Activated CD4-positive, alpha-beta T cell treated with anti-CD3 and anti-CD28 coated beads for 36 hours (primary cell): ENCODE measurements at places on chromosomes 11 and 22.

DNA sequence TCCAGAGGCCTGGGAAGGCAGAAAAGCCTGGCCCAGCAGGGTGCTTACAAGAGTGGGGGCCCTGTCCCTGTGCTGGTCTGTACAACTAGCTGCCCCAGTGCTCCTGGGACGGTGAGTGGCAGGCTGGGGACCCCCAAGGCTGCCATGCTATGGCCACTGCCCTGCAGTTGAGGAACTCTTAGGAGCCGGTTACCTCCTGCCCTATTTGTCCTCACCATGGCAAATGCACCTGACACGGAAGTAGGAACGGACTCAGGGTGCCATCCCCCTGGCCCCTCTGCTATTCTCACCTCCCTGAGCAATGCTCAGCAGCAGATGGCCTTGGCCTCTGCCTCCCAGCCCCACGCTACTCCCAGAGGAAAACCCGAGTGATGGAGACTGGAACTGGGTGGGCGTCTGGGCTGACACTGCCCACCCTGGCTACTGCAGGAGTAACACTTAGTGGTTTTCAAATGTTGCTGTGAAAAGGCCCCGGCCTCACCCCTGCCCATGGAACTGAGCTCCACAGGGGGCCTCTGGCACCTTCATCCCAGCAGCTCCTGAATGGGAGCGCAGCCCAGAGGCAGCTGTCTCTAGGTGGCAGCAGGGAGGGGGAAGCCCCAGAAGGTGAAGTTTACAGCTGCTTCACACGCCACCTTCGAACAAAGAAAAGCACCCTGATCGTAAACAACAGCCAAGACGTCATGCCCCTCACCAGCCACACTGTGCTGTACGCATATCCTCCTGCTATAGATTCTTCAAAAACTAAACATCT is 105.3 kb downstream of the CTTN start:
- DNase-seq: no peak

DNA sequence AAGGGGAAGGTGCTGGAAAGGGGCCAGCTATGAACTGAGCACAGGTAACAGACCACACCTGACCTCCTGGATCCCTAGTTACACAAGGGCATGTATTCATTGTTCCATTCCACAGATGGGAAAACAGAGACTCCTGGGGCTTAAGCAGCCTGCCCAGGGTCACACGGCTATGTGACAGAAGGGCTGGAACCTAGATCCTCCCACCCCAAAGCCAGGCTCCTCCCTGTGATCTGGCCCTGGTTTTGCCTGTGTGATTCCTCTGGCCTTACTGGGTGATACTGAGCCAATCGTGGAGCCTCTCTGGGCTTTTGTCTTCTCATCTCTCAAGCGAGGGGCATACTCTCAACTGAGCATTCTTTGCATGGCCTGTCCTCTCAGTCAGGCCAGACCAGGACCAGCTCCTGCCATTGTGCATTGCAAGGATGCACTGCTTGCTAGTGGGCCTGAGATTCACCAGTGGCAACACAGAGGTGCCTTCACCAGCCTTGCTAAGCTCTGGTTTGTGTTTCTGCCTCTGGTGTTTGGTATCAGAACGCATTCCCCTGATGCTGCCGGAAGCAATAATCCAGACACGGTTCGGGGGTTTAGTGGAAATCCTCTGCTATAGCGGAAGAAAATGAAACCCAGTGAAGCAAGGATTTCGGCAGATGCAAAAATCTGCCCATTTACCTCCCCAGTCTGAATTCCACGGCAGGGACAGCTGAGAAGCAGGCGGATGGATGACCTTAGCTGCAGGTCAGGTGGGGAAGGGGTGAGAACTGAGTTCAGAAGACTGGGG is 226.6 kb downstream of the ST3GAL4 start:
- DNase-seq: no peak

GRCh38 chr11:109062871-109063270 is 359.1 kb upstream of the C11orf87 start:
- no peak for DNase-seq

GRCh38 chr11:75413864-75414263 is 14.5 kb downstream of the RPS3 start:
- no peak for DNase-seq

DNA sequence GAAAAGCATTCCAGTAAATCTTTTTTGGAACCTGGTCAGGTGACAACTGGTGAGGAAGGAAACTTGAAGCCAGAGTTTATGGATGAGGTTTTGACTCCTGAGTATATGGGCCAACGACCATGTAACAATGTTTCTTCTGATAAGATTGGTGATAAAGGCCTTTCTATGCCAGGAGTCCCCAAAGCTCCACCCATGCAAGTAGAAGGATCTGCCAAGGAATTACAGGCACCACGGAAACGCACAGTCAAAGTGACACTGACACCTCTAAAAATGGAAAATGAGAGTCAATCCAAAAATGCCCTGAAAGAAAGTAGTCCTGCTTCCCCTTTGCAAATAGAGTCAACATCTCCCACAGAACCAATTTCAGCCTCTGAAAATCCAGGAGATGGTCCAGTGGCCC is 24.1 kb upstream of the TTC36 start:
- peak; percentile 12 for DNase-seq

DNA sequence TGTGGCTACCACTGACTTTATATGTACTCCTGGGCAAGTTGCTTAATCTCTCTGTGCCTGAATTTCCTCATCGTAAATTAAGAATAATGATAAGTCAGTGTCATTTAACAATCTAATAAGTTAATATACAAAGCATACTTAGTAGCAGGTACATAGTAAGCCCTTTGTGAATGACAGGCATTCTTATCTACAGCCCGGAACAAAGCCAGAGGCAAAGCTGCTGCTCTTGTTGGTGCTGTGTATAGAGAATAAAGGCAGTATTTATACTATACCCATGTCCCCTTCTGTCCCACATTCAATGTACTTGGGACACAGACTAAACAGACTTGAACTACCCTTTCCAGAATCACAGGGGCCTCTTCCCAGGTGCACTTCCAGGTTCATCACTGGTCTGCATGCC is 229.7 kb upstream of the NCAM1 start:
- no peak for DNase-seq

DNA sequence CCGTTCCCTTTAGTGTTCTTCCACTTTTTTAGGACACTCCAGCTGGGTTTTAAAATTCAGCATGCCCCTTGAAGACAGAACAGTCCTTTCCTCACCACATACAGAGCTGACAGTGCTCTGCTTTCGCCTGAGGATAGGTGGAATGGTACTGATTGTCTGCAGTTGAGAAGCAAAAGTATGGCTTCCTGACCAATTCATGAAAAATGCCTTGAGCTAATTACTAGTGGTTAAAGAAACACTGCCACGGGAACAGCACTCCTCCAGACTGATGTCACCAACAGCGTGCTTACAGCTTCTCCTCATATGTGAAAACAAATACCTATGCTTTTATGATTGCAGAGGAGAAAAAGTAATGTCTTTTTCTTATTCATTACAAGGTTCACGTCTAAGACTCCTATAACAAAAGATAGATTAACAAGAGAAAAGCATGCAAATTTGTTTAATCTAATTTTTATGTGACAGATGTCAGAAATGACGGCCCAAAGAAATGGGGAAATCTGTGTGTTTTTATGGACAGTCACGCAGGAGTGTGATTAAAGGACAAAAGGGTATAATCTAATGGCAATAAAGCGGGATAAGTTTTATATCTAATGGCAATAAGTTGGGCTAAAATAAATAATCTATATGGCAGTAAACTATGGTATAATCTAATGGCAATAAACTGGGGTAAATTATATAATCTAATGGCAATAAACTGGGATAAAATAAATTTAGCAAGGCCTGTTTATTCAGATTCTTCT is 123.4 kb upstream of the ARHGAP42 start:
- DNase-seq: no peak

DNA sequence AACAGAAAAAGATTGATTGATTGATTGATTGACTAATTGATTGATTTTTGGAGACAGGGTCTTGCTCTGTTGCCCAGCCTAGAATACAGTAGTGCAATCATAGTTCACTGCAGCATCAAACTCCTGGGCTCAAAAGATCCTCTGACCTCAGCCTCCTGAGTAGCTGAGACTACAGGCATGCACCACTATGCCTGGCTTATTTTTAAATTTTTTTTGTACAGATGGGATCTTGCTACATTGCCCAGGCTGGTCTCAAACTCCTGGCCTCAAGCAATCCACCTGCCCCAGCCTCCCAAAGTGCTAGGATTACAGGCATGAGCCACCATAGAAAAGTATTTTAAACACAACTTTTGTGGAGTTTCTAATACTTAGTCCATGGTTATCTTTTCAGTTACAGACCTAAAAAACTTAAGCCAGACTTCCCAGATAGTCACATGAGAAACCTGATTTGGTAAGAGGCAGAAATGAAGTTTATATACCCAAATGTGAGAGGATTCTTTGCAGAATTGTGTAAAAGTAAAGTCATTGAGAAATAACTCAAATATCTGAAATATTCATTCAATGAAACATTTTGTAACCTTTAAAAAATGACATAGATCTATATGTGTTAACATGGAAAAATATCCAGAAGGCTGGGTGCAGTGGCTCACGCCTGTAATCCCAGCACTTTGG is 186.5 kb downstream of the SWAP70 start:
- DNase-seq: no peak

DNA sequence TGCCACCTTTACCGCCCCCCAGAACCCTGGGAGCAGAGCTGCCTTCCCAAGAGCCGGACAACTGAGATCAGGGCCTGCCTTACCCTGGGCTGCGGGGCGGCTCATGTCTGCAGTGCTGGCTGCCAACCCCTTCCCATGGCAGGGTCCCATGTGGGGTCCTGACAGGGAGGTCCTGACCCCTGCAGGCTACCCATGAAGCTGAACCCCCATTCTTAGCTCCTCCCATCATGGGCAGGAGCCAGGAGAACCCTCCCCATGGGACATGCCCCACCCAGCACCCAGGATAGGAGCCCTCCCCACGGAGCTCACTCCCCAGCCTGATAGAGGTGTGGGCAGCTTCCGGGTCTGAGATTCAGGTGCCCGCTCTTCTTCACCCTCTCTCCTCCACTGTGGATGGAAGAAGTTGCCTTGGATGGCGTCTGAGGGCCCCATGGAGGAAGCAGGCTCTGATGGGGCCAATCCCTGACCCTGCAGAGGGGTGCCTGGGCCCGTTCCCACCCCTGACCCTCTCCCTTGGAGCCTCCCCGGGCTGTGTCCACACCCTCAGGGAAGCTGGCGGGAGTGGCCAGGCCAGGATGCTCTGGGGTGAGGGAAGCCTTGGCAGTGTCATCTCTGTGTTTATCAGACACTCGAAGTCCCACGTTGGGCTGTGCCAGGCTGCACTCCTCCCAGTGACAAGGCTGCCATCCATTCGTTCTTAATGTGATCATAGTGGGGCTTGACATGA is 1508.2 kb downstream of the BRD1 start:
- no peak for DNase-seq

GRCh38 chr22:18023509-18024275 is 669 bp downstream of the MICAL3 start:
- peak; percentile 54 for DNase-seq

GRCh38 chr11:13038366-13038765 is 29.2 kb downstream of the RASSF10 start:
- DNase-seq: no peak

GRCh38 chr11:66365166-66365565 is 6.4 kb downstream of the SLC29A2 start:
- no peak for DNase-seq

DNA sequence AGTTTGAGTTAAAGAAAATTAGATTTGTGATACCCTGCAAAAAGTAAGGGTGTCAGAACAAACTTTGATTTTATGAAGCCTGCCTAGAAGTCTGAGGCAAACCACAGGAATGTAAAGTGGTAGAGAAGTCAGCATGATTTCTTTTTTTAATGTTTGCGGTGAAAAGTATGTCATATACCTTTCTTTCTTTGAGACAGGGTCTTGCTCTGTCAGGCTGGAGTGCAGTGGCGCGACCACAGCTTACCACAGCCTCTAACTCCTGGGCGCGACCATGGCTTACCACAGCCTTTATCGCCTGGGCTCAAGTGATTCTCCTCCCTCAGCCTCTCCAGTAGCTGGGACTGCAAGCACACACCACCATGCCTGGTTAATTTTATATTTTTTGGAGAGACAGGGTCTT is 4.7 kb downstream of the API5 start:
- DNase-seq: peak; percentile 46

DNA sequence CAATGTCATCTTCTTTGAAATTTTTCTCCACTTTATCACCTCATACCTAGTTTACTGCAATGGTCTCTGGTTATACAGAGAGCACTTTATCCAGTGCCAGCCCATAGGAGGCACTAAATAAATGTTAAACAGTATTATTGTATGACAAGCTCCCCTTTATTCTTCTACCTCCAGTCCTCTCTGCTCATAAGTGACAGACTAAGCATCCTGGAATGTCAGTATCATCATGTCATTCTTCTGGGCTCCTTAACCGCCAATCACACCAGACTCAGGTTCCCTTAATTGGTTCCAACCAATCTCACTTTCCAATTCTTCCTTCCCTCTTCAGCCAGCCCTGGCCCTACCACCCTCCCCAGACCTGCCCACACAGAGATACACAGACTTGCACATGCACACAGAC is 93.1 kb downstream of the RPL27A start:
- no peak for DNase-seq

- DNase-seq: no peak
Measured at GRCh38 chr22:49948958-49949913, 11.3 kb upstream of the PIM3 start.

DNA sequence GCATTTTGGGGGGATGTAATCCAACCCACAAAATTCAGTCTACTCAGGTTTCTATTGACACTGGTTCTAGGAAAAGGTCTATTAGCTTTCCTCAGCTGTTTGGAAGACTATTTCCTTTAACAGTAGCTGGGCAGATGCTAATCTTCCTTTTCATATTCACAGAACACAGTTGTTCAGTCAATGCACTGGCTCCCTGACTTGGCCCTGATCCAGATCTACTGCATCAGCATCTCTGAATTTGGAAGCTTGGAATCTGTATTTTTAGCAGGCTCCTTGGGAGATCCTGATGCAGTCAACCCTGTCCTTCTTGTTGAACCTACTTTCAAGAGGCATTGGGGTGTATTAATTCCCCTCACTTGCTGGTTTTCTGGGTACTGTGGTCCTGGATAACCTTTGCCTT is 6.3 kb downstream of the HTATIP2 start:
- no peak for DNase-seq

DNA sequence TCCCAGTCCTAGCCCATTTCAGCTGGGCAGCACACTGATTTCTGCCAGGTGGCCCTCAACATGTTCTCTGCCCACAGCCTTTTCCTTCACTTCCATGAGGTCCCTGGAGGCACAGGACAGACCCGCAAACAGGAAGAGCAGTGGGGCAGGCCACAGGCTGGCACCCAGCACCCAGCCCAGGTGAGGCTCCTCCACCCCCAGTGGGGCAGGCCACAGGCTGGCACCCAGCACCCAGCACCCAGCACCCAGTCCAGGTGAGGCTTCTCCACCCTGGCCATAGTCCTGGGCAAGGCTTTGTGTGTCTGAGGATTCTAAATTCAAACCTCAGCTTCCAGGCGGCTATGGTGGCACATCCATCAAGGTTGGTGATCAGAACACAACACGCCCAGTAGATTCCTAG is 1413.0 kb downstream of the BRD1 start:
- no peak for DNase-seq

DNA sequence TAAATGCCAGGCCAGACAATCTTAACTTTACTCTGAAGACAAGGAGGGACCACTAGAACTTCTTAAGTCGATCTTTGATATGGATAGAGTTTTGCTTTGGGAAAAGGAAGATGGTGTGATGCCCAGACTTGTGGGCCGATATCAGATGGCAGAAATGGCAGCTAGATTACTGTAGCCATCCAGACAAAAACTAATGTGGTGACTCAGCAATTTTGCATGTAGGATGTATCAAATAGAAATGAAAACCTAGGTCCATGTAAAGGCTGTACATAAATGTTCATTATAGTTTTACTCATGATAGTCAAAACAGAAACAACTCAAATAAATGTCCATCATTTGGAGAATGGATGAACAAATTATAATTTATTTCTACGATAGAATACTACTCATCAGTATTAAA is 121.5 kb downstream of the APIP start:
- no peak for DNase-seq
